ENCODE measurements at places on chromosomes 6 and 20. TPM values are rescaled to one million over a fixed set of nuclear protein-coding genes. Genes with fewer than 3 reads are reported as not detected.

- DNase-seq: no peak
These were observed 86.1 kb upstream of the TCF21 start for GRCh38 chr6:133802861-133803260.

GRCh38 chr6:104421650-104422049 lies 438.1 kb downstream of the HACE1 start:
- no peak for DNase-seq

DNA sequence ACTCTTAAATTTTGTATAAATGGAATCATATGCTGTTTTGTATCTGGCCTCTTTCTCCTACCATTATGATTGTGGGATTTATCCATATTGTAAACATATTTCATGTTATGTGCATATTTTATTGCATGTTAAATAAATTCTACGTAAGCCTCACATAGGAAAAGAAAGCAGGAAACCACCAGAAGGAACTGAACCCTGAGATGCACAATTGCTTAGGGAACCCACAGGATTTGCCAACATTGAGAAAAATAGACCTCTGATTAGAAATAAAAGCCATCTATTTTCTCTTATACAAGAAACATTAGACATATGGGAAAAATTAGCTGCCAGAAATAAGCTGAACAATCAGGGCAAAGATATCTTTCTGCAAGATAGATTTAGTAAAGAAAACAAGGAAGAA lies 111.2 kb upstream of the CARMIL1 start:
- no peak for DNase-seq

GRCh38 chr6:44679438-44680201 lies 292.1 kb downstream of the CDC5L start:
- no peak for DNase-seq

- no peak for DNase-seq
These were observed 84.4 kb downstream of the SERAC1 start for GRCh38 chr6:158083455-158084325.

The TDRD6 gene
- 2.4 TPM for polyA plus RNA-seq

The TAAR9 gene
- not detected for polyA plus RNA-seq

The PGC gene
- 6.8 TPM for polyA plus RNA-seq

Measured in right lung (tissue), 10 donors.